ENCODE measurements at places on chromosomes 6 and 20.
A peak's percentile ranks its signal among the peaks of the same experiment; 100 is the strongest.

GRCh38 chr6:14759976-14760672 is 485.7 kb upstream of the JARID2 start:
- DNase-seq = no peak

DNA sequence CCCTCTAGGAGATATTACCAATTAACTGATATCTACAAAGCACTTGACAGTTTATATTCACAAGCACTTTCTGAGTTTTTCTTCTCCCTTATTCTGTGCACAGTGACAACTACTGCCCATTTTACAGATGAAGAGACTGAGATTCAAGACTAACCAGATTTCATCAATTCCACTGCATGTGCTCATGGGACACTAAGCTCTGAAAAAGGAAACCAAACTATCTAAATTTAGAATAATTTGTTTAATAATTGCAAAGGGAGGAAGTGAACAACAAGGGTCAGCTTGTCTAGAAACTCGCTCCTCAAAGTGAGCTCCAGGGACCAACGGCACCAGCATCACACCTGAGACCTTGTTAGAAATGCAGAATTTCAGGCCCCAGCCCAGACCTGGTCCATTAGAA is 50.8 kb upstream of the MYLIP start:
- DNase-seq = no peak

DNA sequence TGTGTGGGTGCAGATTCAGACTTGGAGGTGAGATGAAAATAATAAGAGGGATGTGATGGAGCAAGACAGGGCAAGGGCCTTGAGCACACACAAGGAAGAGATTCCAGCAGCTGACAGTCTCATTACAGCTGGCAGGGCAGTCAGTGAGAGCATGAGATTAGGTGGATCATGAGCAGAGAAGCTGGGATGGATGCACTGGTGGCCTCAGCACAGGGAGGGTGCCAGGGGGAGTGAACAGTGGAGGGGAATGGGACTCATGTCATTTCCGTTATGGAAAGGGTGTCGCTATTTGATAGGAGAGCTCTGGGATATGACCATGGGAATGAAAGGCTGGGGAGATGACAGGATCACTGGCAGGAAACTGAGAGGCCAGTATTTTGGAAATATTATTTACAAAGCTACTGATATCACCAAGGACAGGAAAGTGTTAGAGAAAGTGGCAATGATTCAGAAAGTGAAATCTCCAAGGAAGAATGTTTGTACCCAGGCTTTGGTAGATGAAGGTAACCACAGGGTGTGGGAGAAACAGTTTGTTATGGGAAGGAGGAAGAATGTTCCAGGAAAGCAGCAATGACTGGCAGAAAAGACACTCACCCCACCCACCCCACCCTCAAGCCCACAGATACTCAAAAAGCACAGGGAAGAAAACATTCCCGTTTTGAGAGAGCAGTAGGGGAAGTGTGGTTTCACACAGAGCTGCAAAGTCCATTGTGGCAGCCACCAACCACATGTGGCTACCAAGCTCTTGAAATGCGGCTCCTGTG is 214.7 kb upstream of the PROKR2 start:
- DNase-seq = no peak

- no peak for DNase-seq
Observed at GRCh38 chr20:49445176-49445575, 37.3 kb downstream of the KCNB1 start.

- no peak for DNase-seq
Observed at GRCh38 chr6:2652611-2653010, 98.1 kb downstream of the MYLK4 start.

GRCh38 chr6:5181510-5182317 is 79.0 kb downstream of the LYRM4 start:
- no peak for DNase-seq

DNA sequence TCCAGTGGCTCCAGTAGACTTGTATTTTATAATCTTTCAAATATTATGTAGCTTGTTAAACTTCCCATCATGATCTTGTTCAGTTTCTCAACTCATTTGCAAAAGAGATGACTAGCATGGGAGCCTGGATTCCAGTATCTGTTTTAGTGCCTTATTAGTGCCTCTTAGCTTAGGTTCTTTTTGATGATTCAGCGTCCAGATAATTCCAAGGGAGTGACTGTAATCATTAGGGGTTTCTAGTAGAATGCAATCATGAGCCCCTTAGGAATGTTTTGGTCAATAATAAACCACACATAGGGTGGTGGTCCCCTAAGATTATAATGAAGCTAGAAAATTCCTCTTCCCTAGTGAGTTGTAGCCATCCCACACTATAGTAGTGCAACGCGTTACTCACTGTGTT is 7.0 kb downstream of the CD2AP start:
- no peak for DNase-seq

DNA sequence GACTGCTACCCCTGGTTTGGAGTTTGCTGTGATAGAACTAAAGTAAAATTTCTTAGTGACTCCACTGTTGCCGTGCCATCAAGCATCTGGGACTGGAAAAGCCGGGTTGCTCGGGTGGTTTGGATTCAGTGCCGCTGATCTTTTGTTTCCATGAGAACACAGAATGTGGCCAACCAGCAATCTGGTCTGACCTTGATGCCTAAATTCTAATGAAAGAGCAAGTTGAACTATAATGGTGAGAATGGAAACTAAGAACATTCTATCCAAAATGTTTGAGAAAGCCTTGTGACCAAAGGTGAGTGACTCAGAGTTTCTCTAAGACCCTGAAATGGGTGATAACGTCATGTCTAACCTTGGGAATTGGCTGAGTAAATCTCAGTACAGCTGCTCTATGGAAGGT is 9.9 kb upstream of the PI16 start:
- DNase-seq = no peak

DNA sequence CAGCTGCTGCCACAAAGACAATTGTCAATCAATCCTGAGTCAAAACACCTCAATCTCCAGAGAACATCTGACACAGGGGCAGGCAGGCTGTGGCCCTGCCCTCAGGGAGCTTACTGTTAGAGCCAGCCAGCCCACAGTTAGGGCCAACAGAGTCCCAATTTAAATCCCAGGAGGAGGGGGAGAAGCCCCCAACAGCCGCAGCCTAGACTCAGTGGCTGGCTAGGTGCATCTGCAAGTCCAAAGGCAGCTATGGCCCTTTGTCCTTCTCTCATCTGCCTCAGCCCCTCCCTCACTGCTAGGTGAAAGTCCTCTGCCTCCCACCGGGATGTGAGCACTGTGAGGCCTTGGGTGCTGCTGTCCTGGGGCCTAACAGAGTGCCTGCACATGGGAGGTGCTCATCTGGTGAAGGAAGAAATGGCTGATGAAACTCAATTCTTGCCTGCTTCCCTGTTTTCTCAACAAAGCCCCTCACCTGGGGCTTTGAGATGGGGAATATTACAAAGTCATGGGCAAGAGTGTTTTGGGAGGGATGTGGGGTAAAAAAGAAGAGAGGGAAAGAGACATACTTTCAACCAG is 33.7 kb upstream of the VEGFA start:
- no peak for DNase-seq

DNA sequence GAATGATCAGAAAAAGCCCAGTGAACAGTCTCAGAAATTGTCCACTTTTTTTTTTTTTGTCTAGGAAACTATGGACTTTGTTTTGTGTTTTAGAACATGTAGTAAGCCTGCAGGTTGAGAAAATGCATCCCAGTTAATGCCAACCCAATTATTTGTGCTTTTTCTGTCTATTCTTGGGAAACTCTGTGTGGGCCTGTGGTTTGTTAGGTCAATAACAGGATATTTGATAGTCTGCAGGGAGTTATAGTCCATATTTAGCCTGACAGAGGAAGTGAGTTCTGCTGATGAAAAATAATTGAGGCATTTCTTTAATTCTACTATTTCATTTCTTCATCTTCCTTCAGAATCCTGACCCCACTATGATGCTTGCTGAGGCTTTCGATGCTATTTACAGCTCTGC is 154.0 kb upstream of the LAMP5 start:
- DNase-seq = no peak

DNA sequence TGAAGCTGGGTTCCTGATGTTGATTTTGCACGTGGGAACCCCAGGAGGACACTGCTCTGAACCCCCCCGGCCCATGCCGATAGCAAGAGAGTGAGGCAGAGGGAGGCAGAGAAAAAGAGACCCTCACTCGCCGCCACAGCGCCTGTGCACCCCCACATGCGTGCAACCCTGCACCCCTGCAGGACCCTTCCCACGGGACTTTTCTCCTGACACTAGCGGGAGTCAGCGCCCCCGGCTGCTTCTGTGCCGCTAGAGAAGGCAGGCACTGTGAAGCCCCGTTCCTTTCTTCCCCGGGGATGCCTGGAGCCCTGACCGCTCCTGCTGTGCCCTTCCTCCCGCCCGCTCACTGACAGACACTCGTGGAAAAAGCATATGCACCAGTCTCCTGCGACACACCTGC is 67.4 kb downstream of the GMPR start:
- no peak for DNase-seq

- no peak for DNase-seq
Observed at GRCh38 chr20:63547725-63548480, at the start of gene SRMS. SRMS (minus strand) TSS chr20:63547749; CDS start chr20:63547463, 286 bp downstream.

DNA sequence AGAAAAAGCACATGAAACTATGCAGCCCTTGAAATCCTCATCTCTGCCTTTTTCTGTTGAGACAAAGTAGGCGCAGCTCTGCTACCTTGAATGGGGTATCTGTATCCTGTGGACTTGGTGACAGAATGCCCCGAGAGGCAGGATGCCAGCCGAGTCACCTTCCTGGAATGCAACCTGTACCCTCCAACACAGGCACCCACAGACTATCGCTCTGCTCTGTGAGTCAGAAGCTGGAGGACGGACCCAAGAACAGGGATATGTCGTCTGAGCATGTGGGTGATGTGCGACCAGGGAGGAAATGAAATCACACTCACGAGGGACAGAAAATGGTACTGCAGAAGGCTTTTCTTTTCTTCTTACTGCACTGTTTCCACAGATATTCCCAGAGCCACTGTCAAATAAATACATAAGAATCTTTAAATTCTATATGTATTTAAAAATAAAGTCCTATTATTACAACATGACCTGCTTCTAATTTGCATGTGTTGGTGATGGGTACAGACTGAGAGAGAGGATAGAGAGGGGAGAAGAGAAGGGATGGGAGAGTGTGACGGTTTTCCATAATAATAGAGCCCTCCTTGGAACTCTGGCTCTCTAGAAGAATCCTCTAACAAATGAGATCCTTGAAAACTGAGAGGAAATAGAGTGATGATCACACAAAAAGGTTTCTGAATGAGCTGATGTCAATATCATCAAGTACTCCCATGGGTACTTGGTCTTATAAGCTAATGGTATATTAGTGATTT is 308.1 kb downstream of the FOXC1 start:
- DNase-seq = peak; percentile 47

DNA sequence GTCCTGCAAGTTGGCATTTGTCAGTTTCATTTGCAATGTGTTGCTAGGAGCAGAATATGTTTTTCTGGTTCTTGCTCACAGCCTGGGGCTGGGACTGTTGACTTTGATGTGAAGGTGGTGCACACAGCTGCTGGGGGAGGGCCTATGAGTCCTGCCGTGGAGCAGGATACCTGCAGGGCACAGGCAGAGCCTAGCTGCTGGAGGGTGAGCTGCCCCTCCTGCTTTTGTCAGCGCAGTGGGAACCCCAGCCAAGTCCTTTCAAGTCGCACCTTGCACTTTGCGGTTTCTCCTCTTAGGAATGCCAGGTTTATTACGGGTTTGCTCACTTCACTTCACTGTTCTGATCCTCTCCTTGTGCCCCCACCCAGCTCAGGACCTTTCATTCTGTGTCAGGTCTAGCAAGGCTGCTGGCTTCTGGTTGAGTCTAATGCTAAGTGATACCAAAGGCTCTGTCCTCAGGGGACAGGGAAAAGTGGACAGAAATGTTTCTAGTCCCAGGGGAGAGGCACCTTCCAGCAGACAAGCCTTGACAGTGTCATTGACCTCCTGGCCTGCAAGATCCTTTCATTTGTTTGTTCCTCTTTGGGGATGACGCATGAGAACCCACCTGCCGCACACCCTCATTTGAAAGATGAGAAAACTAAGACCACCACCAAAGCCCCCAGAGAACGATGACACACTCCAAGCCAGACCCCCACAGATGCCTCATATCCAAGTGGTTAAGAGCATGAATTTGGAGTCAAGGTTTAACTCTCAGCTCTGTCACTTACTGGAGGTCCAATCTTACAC is 2.7 kb upstream of the SPO11 start:
- no peak for DNase-seq

- no peak for DNase-seq
Observed at GRCh38 chr20:48489046-48489463, 338.7 kb downstream of the PREX1 start.

- DNase-seq = no peak
Observed at GRCh38 chr20:51230727-51231126, 207.8 kb upstream of the KCNG1 start.

DNA sequence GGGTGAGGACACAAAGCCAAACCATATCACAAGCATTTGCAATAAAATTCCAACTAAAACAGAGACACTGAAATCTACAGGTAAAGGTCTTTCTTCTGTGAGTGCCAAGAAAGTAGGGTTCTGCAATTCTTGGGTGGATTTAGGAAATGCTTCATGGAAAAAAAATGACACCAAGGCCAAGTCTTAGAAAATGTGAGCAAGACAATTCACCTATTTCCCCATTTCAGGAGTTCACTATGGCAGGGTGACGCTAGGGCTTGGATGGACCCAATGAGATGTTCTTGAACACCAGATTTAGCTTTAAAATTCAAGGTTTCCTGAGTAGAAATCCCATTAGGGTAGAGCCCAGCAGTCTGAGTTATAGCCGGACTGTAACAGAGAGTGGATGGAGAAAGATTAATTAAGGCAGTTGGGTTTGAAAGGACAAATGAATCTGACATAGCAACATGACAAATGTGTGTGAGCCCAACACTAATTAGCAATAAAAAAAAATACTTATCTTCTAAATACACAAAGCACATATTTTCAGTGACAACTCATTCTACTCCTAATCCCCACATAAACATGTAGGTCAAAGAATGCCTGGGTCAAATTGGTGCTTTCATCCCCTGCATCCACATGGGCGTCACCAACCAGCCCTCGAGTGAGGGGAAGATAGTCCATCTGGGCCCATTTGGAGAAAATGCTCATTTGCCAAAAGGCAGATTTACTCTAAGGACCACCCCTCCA is 180.4 kb upstream of the JARID2 start:
- no peak for DNase-seq

DNA sequence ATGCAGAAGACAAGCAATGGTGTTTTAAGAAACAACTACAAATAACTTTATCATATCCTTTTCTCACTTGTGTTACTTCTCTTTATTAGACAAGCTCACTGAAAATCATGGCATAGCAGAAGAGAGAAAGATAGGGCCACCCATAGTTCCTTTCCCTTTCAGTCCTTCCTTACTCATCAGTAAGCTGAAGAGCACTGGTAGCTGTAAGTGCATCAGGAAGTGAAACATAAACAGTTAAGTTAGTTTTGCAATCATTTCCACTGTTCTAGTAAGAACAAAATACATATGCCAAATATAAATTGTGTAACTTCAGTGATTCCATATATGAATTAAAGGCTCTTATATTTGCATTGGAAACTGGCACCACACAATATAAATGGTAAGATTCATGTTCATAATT is 220.1 kb downstream of the HACE1 start:
- DNase-seq = no peak

GRCh38 chr6:116364321-116364720 is 6.4 kb upstream of the DSE start:
- no peak for DNase-seq

GRCh38 chr6:154705471-154706113 is 27.6 kb upstream of the SCAF8 start:
- DNase-seq = no peak
